ENCODE measurements at places on chromosomes 1 and 21.

- DNase-seq, result peak; percentile 48
Observed at GRCh38 chr1:221740993-221741702, 741 bp downstream of the DUSP10 start.

DNA sequence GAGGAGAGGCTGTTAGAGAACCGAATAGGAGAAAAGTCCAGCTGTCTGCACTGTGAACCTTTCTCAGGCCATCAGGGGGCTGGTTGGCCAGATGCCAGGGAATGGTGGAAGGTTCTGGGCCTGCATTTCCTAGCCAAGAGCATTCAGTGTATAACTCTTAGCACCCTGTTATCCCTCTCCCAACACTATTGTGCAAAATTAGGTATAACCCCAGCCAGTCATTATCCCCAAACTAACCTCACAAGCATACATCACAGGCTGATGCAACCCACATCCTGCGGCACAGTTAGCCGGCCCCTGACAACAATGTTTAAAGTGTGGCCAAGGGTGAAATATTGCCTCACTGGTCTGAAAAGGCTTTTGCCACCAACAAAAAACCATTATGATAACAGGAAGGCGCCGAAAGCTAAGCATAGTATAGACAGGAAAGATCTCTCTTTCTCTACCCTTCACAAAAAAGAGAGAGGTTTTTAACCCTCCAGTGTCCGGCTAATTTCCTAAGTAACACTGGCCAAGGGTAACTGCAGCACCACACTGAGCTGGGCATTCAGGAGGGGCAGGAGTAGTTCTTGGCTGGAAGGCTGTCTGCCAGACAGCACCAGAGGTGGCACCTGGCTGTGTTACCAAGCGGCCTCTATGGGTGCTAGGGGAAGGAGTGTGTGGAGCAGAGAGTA, 77.3 kb upstream of the BCAR3 start:
- DNase-seq, result peak; percentile 44

- DNase-seq, result no peak
Observed at GRCh38 chr1:24659993-24660665, 17.0 kb downstream of the SRRM1 start.

GRCh38 chr21:14559102-14559501, 13.0 kb upstream of the SAMSN1 start:
- no peak for DNase-seq

- DNase-seq, result peak; percentile 34
Observed at GRCh38 chr1:10122926-10123325, 87.4 kb upstream of the KIF1B start.

GRCh38 chr1:178066908-178067614, 26.8 kb upstream of the RASAL2 start:
- DNase-seq, result no peak

DNA sequence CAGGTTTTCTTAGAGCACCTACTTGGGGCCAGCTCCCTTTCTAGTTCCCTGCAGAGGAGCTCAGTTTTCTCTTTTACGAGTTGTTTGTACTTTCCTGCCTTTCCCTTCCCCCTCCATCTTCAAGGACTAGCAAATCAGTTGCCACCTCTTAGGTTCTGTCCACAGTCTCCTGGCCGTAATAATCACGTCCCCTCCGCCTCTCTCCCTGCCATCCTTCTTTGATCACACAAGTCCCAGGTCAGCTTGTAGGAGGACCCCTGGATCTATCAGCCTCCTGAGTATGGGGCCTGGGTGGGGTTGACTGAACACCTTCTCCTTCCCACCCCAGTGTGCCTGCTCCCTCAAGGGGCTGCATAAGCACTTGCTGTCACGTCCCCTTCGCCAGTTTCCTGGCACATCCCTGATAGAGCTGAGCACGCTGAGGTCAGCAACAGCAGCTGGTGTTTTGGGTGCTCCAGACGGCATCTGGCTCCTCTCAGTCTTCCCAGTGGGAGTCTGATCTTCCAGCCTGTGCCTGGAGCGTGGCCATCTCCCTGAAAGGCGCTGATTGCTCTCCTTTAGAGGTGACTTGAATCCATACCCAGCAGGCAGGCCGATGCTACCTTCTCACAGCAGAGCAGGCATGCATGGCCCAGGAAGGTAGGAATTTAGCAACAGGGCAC, 216.1 kb upstream of the TMEM51 start:
- no peak for DNase-seq

DNA sequence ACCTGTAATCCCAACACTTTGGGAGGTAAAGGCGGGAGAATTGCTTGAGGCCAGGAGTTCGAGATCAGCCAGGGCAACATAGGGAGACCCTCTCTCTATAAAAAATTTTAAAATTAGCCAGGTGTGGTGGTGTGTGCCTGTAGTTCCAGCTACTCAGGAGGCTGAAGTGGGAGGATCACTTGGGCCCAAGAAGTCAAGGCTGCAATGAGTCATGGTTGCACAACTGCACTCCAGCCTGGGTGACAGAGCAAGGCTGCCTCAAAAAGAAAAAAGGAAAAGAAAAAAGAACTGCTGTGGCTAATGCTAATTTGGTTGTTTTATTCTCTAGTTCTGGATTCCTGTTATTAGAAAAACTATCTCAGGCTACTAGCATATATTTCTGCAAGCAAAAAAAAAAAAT, 29.8 kb downstream of the DBT start:
- DNase-seq, result no peak

- DNase-seq, result peak; percentile 13
Observed at GRCh38 chr1:167121375-167122120, 27.7 kb downstream of the STYXL2 start.

GRCh38 chr1:78369546-78369945, 121.2 kb upstream of the PTGFR start:
- DNase-seq, result no peak

DNA sequence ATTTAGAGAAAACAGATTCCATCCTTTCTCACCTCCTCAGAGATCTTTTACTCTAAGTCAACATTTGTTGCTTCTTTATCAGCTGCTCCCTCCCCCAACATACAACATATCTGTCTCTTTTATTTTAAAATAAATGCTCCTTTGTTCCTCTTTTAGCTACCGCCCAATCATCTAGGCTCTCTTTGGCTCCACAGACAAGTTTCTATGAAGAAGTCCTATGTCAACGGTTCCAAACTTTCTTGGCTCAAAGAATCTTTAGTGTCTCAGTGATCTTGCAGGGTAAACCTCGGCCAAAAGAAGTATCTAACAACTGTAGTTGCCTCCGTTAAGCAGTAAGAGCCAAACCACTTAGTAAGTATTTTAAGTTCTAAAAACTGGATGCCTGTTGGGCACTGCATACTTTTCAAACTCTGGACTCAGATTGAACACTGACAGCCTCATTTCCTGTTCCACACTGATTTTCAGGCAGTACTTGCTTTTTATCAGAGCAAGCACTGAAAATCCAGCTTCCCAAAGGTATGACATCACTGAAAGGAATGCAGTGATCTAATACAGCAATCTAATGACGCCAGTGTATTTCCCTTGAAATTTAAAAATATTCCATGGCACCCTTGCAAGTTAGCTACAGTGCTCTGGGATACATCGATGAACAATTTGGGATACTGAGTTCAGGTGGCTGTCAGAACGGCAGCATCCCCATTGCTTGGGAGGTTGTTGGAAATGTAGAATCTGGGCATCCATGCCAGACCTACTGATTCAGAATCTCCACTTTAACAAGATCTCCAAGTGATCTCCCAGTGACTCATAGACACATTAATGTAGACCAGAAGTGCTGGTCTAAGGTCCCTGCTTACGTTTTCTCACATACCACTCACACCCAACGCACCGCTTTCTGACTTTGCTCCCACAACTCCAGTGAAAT, 26.8 kb downstream of the EGLN1 start:
- DNase-seq, result peak; percentile 76

DNA sequence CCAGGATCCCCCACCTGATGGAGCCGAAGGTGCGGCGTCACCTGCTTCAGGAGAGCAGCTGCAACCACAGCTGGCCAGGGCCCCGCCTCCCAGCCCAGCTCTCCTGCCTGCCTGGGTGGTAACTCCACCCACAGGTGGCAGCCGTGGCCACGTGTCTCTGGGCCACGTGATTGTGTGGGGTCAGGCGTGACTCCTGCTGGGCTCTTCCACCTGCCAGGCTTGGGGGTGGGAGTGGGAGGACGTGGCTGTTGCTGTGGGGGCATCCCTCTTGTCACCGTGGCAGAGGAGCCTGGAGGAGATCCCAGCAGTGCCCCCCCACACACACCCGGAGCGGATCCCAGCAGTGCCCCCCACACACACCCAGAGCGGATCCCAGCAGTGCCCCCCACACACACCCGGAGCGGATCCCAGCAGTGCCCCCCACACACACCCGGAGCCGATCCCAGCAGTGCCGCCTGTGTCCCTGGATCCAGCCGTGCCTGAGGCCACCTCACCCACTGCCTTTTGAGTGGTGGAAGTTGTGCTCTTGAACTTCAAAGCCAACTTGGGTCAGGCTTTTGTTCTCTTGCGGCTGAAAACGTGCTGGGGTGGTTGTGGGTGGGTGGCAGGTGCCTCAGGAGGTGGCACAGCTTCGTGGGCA, 32.2 kb downstream of the POFUT2 start:
- DNase-seq, result no peak

DNA sequence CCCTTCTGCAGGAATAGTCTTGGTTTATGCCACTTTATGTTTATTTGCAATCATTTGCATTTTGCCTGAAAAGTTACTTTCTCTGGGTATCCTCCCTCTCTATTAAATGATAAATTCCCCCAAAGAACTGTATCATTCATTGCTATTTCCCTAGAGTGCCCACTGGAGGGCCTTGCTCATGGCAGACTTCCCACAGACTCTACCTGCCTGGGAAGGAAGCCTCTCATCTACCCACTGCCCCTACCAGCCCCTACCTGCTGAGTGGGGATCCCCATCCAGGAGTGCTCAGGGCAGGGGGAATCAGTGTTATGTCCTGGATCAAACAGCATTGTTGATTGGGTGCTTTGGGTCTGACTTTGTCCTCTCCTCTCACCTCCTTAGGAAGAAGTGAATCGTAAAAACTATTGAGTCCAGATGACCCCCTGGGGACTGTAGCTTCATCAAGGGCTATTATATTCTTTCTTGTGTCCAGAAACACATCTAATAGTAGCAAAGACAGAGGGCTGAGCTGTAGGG, 6.8 kb upstream of the LRRN2 start:
- no peak for DNase-seq

DNA sequence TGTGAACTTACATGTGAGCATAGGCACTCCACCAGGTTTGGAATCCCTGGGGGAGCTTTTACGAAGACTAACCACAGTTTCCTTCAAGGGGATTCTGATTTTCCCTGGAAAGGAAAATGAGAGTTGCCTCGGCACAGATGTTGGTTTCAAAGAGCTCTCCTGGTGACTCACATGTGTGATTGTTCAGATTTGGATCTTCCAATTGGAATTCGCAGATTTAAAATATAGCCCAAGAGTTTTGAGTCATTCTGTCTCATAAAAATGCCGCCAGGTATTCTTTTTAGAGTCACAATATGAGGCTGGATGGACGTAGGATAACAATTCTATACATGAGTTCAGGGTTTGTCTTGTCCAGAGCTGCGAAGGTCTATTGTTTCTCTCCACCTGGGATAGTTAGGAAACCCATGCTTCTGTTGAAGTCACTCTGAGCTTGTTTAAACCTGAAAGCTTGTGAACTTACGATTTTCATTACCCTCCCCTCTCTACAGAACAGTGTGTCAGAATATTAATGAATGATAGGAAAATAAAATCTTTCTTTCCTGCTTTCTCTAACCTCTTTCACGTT, 64.9 kb downstream of the TGFB2 start:
- no peak for DNase-seq

GRCh38 chr1:21338573-21339355, 48.5 kb upstream of the ECE1 start:
- no peak for DNase-seq

DNA sequence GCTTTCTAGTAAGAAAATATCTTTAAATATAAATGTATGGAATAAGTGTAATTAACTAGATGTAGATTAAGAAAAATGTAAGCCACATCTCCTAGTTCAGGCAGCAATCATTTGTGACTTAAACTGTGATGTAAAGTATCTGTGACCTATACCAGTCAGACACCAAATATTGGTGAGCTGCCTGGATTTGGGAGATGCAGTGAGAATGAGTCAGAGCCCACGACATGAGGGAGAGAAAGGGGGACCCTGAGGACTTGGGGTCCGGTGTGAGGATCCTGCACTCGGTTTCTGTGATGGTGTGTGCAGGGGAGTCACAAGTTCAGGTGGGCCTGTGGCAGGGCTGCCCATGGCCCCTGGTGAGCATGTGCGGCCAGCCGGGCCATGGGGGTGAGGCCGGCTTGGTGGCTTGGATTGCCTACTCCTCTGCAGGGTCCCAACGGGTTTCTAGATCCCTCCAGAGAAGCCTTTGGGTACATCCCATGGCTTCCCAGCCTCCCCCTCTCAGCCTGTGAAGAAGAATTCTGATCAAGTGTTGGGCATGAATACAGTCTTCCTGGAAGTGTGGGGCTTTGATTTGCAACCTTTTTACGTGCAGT, 19.0 kb upstream of the ABCG1 start:
- DNase-seq, result no peak

GRCh38 chr1:25168193-25169071, 63.9 kb downstream of the SYF2 start:
- no peak for DNase-seq
